Stimulated activated CD4-positive, alpha-beta T cell treated with anti-CD3 and anti-CD28 coated beads, TNF-alpha, amount 100 ng/mL, for 24 hours (primary cell): ENCODE measurements at places on chromosomes 2 and 18.
A peak's percentile ranks its signal among the peaks of the same experiment; 100 is the strongest.

DNA sequence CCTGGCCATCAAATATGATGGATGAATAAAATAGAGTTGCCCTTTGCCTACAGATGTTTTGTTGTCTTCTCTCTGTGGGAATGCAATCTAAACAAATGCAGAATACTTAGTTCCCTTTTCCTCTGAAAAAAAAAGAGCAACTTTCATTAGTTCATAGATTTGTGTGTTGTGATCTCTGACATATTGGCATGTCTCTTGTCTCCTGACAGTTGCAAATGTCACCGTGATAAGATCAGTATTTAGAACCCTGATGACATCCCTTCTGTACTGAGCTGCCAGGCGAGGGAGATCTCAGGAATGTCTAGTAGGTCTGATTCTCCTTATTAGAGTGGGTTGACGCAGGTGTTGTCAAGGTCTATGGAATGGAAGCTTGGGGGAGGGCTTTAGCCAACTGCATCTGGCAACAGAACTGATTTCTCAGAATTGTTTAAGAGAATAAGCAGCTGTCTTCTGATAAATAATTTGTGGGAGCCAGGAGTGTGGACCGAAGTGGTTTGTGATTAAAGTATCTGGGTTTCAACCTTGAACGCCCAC, 130.4 kb downstream of the GALR1 start:
- DNase-seq, result no peak

DNA sequence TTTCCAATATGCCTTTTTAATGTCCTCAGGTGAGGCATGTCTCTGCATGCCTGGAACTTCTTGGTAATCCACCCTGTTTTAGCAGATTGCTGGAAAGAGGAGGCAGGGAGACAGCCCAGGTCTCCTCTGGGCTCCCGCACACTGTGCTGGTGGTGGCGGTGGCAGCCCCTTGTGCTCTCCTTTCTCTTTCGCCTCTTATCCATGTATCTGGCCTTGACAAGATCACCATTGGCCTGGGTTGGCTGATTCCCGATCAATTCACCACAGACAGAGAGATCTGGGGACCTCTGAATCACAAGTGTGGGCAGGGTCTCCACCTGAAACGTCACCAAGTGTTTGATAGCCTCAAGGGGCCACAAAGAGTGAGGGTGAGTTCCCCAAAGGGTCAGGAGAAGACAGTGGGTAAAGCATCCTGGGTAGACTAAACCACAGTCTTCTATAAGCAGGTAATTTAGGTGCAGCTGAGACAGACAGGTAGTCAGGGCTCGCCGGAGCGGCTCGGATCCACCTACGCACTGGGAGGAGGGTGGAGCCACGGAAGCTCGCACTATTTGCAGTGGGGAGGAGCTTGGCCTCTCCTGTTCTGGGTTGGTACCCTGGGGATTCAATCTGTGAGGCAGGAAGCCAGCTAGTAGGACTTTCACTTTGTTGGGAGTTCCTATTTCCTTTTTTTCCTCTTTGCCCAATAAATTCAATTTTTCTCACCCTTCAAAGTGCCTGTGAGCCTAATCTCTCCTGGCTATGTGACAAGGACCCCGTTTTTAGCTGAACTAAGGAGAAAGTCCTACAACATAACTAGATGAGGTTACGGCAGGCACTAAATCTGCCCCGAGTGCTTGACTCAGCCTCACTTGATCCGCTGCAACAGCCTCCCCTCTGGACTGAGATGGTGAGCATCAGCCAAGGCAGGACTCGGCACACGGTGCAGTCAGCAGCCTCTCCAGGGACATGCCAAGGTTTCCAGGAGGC, 57.6 kb downstream of the SLC4A3 start:
- peak; percentile 59 for DNase-seq

- DNase-seq, result no peak
Measured at GRCh38 chr2:70596739-70597138, 43.1 kb upstream of the TGFA start.

- DNase-seq, result no peak
Measured at GRCh38 chr18:45156946-45157345, 458.3 kb upstream of the SLC14A2 start.

- DNase-seq, result no peak
Measured at GRCh38 chr2:240498171-240498957, 59.4 kb downstream of the ANKMY1 start.

DNA sequence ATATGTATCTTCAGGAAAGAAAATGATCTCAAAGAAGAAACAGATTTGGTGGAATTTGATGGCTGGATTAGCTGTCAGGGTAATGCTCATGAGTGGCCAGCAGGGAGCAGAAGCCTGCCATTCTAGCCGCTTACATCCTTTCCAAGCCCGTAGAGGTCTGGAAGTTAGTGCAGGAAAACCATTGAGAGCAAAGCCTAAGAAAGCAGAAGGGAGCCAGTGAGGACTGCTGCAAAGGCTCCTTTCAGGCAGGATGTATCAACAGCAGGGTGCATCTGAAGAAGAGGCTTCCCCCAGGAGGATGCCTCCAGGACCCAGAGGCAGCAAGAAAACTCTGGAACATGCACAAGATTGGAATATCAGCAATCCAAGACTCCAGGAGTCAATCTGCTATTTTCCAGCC, 22.9 kb upstream of the LBH start:
- DNase-seq, result no peak

DNA sequence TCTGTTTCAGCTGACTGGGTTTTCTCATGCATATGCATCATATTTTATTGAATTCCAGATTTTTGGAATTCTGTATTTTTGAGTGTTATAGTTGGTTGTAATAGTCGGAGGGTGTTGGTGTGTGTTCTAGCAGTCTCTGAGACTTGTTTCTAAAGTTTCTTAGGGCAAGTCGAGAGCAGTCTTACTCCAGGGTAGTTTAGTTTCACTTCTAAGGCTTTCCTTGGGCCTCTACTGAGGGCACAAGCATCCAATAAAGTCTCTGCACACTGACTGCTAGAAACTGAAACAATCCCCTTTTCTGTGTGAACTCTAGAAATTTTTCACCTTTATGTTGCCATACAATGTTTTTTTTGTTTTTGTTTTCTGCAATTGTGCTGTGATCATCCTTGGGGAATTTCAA, 663.7 kb upstream of the LRATD1 start:
- DNase-seq, result no peak

DNA sequence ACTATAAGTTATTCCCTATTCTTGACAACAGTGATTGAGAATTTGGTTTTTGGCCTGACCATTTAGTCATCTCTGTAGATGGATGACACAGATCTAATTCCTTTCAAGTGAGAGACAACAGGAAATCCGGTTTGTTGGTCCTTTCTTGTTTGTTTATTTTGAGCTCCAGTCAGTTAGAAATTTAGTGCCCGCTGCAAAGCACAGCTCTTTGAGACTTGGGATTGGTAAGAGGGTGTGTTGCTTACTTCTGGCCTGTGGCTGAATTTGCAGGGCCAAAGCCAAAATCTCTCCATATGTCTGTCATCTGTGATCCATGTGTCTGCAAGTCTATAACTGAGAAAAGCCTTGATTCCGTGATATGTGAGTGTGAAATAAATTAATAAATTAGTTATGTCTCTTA, 74.3 kb downstream of the BIN1 start:
- DNase-seq, result no peak

GRCh38 chr2:239731422-239731821, 293.7 kb downstream of the NDUFA10 start:
- no peak for DNase-seq
